ENCODE measurements at places on chromosomes 1 and 21.

DNA sequence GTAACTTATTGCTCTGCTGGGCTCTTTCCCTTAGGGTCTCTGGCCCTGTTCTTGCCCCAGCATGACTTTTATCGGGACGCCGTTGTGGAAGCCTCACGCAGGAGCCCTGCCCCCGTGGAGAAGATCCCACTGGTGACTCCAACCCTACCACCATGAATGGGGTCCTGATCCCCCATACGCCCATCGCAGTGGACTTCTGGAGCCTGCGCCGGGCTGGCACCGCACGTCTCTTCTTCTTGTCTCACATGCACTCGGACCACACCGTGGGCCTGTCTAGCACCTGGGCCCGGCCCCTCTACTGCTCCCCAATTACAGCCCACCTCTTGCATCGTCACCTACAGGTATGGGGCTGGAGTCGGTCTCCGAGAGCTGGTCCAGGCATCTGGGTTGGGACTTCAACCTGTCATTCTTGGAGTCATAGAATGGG lies 322 bp downstream of the DCLRE1B start:
- DNase-seq: no peak

DNA sequence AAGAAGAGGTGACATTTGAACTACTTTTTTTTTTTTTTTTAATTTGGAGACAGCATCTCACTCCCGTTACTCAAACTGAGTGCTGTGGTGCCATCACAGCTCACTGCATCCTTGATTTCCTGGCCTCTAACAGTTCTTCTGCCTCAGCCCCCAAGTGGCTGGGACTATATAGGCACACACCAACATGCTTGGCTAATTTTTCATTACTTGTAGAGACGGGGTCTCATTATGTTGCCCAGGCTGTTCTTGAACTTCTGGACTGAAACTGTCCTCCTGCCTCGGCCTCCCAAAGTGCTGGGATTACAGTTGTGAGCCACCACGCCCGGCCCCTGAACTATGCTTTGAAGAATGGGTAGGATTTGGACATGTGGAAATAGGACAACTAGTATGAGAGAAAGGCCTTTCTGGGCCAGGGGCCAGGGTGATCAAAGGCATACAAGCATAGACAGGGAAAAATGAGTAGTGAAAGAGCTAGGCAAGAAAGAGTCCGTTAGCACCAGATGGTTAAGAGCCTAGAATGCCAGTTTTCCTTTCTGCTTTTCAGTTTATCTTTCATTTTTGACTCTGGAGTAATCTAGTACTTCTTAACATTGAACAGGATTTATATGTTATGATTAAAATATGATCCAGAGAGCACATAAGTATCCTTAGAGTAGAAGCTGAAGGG lies 6.3 kb downstream of the RABGAP1L start:
- DNase-seq: no peak

DNA sequence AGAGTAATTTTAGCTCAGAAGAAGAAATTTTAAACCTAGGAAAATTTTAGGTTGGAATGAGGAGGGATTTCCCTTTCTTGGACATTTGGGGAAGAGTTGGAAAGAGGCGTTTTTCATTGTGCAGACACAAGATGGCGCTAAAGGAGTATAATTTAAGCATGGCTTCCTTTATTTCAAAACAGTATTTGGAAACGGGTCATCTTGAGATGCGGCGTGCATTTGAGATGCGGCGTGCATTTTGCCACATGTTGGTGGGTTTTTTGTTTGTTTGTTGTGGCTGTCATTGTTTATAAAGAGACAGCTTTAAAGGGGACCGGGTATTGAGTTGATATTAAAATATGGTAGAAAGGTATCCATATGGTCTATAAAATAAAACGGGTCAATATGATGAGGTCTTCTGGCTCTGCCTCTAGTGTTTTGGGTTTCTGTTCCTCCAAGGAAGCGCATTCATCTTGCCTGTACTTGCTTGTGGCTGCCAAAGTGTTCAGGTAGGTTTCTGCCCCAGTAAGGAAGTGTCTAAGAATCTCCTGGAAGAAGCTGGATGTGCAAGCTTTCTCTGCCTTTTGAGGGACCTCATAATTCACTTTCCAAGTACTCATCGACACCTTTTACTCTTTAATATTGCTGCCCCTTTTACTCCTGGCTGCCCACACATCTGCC lies 210.3 kb downstream of the SLC35F3 start:
- DNase-seq: peak; percentile 58

DNA sequence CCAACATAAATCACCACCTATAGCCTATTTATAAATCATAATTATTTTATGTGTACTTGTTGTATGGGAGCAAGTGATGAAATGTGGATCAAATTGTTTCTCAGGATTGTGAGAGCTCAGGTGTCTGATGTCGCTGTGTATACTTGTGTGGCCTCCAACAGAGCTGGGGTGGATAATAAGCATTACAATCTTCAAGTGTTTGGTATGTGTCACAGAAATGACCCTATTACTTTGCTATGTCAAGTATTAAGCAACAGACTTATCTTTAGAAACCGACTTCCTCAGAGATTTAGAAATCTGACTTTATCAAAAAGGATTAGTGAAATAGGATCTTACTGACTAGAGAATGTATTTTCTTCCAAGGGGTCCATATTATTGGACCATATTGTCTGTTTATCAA lies 280.9 kb downstream of the TPR start:
- no peak for DNase-seq

GRCh38 chr1:5620997-5621396 lies 371.2 kb downstream of the NPHP4 start:
- no peak for DNase-seq

DNA sequence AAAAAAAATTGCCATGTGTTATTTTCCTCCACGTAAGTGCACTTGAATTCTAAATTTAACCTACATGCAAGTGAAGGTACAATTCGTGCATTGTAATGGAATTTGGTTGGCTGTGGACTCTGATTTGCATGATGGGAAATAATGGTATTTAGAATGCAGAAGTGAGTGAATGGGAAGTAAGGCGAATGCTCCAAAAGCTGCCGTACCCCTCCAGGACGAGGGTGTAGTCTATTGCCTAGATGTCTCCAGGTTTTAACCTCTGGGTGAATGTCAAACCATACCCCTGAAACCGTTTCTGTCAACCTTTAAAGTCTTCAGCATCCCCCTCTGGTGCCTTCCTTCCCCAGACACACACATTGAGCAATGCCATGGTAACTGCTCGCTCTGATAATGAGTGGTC lies 44.5 kb downstream of the KIAA0040 start:
- DNase-seq: no peak

GRCh38 chr1:10196976-10197375 lies 13.4 kb upstream of the KIF1B start:
- no peak for DNase-seq

DNA sequence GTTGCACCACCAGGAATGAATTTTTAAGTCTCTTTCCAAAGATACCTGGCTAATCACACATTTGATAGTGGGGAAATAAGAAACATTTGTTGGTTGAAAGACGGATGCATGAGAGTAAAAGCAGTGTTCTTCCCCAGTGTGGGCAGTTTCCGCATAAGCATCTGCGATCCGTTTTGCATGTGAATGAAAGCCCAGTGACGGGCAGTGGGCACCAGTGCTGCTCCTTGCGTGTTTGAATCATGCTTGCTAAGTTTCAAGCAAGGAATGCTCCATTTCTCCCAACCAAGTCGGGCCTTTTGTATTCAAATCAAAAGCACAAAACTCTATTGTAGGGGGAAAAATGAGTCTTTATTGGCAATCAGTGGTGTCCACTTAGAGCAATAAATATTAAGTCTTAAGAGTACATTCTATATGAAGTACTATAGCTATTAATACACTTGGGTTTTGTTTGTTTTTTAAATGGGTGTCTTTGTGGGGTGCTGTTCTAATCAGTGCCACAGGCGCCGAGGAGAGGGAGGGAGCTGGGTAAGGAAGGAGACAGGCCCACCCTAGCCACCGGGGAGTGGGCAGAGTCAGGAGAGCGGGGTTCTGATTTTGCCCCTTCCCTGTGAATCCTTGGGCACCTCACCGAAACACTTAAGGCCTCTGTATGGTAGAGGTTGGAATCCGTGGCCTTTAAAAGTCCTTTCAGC lies 750 bp upstream of the PTGFRN start:
- no peak for DNase-seq

- no peak for DNase-seq
These were observed 155.0 kb upstream of the EDN2 start for GRCh38 chr1:41639332-41639936.

DNA sequence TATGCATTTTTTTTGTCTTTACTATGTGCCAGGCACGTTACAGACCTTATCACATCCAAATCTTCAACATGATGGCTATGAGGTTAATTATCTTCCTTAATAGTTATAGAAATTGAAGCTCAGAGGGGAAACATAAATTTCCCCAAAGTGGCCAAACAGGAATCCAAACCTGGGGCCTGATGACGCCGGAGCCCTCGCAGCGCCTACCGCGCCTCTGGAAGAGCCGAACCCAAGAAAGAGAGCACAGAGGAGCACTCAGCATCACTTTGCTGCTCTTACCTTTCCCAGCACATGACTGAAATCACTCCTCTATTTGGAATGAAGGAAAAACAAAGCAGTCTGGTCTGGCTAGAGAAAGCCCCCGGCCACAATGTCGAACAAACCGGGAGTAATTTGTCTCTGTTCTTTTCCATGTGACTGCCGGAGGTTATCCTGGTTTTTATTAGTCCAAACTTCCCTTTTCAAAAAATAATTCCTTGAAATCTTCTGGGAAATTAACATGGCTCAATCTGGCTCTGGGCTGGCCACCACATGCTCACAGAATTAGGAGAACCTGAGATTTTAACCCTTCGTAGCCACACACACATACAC lies 195.5 kb downstream of the ADSS2 start:
- no peak for DNase-seq

GRCh38 chr1:189693140-189693539 lies 784.5 kb downstream of the BRINP3 start:
- DNase-seq: no peak

GRCh38 chr1:13714851-13715250 lies 14.9 kb downstream of the PRDM2 start:
- no peak for DNase-seq

GRCh38 chr21:37231249-37231645 lies 35.9 kb downstream of the VPS26C start:
- no peak for DNase-seq

DNA sequence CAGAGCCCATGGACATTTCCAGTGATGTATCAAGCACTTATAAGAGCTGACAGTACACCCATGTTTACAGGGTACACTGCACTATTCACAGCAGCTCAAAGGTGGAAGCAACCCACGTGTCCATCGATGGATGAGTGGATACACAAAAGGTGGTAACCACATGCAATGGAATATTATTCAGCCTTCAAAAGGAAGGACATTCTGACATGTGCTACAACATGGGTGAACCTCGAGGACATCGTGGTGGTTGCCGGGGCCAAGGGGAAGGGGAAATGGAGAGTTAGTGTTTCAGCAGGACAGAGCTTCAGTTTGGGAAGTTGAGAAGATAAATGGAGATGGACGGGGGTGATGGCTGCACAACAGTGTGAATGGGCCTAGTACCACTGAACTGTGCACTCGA lies 9.1 kb downstream of the AGT start:
- no peak for DNase-seq

- DNase-seq: no peak
These were observed 797 bp upstream of the USP1 start for GRCh38 chr1:62436039-62436465.

DNA sequence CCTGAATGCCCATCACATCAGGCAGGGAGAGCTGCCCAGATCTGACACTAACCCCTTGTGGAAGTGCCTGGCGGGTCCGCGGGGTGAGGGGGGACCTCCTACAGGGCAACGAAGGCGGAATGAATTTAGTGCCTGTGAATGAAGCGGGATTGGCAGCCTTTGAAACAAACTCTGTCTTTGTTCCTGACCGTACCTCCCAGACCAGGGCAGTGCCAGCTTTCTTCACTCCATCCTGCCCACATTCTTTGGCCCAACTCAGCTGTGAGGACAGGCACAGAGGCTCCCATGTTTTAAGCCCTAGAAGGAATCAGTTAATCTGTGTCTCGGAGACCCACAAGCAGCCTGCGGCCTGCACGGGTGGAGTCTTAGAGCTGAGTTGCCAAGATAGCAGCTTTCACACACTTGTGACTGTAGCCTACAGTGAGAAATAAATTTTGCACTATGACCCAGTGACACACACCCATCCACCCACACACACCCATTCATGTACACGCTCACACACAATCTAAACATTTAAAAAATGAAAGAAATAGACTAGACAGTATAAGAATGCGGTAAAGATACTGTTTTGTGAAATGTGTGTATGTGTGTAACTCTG lies 60.1 kb upstream of the USP24 start:
- DNase-seq: no peak

DNA sequence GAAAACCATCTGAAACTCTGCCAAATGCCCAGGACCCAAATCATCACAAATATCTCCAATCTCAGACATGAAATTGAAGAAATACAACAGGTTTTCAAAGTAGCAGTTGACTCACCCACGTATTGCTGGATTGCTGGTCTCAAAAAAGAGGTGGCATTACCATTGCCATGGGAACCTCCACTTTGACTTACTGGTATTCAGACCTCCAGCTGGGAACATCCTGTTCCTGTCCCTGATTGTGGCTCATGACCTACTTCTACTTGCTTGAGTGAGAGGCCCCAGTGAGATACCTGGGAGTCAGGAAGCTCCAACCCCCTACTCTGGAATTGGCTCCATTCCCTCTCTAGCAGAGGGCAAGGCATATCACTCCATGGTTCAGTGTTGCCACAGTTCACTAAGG lies 64.6 kb downstream of the NMNAT2 start:
- DNase-seq: no peak

DNA sequence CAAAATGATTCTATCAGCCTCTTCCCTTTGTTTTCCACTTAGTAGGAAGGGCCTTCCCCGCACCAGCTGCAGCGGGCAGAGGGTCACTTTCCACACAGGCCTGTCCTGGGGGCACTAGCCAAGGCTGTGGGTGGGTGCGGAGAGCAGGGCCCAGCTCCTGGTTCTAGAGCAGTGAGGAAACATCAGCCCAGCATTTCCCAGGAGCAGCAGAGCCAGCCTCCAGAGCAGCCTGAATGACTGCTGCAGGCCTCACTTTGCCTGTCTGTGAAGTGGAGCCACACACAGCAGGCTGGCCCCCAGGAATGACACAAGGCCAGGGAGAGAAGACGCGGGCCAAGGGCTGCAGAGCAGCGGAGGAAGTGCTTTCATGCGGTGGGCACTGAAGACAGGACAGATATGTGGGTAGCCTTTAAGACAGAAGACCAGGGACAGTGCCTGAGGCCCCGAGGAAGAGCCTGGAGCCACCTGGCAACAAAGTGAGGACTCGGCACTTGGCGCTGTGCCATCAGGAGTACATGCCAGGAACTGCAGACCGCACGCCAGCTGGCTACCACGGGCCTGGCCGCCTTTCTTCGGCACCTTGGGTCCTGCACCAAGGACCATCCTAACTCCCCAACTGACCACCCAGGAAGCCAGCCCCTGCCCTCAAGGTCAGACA lies 42.0 kb downstream of the ACOT7 start:
- no peak for DNase-seq
